ENCODE measurements at places on chromosomes 1 and 21. TPM values are rescaled to one million over a fixed set of nuclear protein-coding genes. Genes with fewer than 3 reads are reported as not detected.

SLAMF7 gene
- total RNA-seq: not detected

COL24A1 gene
- total RNA-seq: 0.03 TPM

TRIM46 gene
- total RNA-seq: 1.1 TPM

TMCO1 gene
- 296 TPM for total RNA-seq

S100A14 gene
- total RNA-seq: not detected

KRTAP8-1 gene
- total RNA-seq: not detected

TNNI3K gene
- not detected for total RNA-seq

IGFN1 gene
- total RNA-seq: not detected

- H3K27me3 ChIP-seq: no peaks in the 10 kb centered on the region
- H3K4me1 ChIP-seq: peaks cover 2% of the 10 kb centered on the region
- H3K36me3 ChIP-seq: no peaks in the 10 kb centered on the region
- DNase-seq: no peak
Measured at GRCh38 chr1:167899253-167899681, 14.7 kb downstream of the ADCY10 start.

DNA sequence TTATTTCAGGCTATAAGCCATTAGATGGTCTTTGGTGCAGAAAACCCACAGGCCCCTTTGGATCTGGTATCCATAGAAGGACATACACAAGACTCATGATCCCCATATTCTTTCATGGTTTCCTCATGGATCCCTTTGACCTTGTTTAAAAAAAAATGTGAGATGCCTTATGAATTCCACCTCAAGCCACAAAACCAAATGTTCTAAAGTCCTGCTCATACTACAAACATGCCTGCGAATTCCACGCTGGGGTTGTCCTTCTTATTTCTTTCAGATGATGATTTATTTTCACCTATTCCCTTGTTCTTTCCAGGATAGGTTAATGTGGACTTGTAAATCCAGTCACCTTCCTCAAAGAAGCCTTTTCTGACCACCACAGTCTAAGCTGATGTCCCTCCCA, 256.9 kb upstream of the DPYD start:
- no peaks in the 10 kb centered on the region for H3K27me3 ChIP-seq
- no peak overlapping the region for H3K27ac ChIP-seq
- no peak for DNase-seq
- no peak overlapping the region for H3K4me3 ChIP-seq
- no peaks in the 10 kb centered on the region for H3K4me1 ChIP-seq
- H3K36me3 ChIP-seq: no peaks in the 10 kb centered on the region

DNA sequence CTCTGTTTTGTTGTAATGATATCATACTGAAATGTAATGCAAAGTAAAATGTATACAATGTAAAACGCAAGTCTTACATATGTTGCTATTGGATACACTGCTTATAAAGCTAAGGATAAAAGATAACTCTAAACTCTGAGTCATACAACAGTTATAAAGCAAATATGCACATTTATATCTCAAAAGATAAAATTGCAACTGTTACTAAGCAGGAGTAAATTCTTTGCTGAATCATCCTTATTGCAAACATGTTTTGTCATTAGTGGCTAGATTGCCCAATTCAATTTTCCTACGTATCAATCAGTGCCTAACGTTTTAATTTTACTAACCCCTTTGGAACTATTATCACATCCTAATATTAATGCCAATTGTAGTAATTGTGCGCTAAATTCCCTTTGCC, 762.9 kb downstream of the LTN1 start:
- H3K4me1 ChIP-seq: no peaks in the 10 kb centered on the region
- H3K4me3 ChIP-seq: no peak overlapping the region
- DNase-seq: no peak
- H3K27ac ChIP-seq: no peak overlapping the region

- no peak overlapping the region for H3K27ac ChIP-seq
- peaks cover 8% of the 10 kb centered on the region for H3K4me1 ChIP-seq
- no peak for DNase-seq
- no peak overlapping the region for H3K4me3 ChIP-seq
- H3K36me3 ChIP-seq: no peaks in the 10 kb centered on the region
Measured at GRCh38 chr1:210223226-210223904, 9.2 kb upstream of the SERTAD4 start.

- H3K27me3 ChIP-seq: 0 out of 2 replicates have a peak, but pooled peaks cover 2% of the 10 kb centered on the region
- no peak overlapping the region for H3K27ac ChIP-seq
- H3K4me1 ChIP-seq: no peaks in the 10 kb centered on the region
- no peak for DNase-seq
- no peak overlapping the region for H3K4me3 ChIP-seq
- peaks cover 4% of the 10 kb centered on the region for H3K36me3 ChIP-seq
Measured at GRCh38 chr1:90948301-90948700, 73.5 kb downstream of the ZNF644 start.

GRCh38 chr1:96967311-96967710, 245.7 kb downstream of the PTBP2 start:
- no peak for DNase-seq
- H3K27ac ChIP-seq: no peak overlapping the region
- no peak overlapping the region for H3K4me3 ChIP-seq
- H3K27me3 ChIP-seq: no peaks in the 10 kb centered on the region

DNA sequence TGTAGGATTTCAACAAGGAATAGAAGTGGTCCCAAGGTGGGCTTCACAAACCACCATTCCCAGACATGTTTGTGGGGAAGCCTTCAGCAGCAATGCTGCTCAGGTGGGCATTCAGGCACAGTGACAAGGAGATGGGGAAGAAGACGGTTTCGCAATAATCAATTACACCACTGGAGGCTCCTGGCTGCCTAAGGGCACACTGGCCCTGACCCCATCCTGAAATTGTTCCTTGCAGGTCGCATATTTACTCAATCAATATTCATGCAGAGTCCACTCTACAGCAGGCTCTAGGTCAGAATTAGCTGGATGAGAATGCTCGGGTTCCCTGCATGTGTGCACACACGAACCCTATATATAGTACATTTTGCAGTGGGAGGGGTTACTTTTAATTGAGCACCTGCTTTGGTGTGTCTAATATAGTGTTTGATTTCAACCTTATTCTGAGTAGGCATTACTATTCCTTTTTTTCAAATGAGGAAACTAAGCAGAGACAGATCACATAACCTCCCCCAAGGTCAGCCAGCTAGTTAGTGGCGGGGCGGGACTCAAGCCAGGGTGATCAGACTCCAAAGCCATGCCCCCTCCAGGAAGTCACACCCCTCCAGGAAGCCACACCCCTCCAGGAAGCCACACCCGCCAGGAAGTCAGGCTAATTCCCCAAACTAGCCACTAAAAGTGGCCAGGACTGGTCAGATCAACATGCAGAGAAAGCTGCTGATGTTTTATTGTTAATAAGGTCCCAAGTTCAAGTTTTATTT, 106.5 kb downstream of the HLCS start:
- H3K27me3 ChIP-seq: no peaks in the 10 kb centered on the region
- no peaks in the 10 kb centered on the region for H3K36me3 ChIP-seq
- no peak overlapping the region for H3K4me3 ChIP-seq
- DNase-seq: peak; percentile 87
- H3K27ac ChIP-seq: peak overlapping the region; percentile 98

DNA sequence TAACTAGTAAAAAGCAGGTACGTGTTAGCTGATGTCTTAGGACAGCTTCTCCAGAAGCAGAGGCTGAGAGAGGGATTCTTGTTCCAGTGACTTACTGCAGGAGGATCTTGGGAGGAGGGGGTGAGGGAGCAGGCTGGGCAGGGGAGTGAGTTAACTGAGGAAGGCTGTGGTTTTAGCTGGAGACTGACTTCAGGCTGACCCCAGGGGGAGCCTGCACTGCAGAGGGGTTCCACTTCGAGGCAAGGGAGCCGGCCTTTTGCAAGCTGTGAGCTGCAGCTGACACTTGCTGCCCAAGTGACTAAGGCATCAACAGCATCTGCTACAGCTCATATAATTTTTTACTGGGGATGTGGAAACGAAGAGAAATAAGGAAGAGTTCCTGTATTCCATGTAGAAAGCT, 50.4 kb upstream of the SOD1 start:
- no peaks in the 10 kb centered on the region for H3K27me3 ChIP-seq
- no peak for DNase-seq
- H3K27ac ChIP-seq: no peak overlapping the region
- H3K4me1 ChIP-seq: no peaks in the 10 kb centered on the region

- no peak overlapping the region for H3K4me3 ChIP-seq
- H3K36me3 ChIP-seq: no peaks in the 10 kb centered on the region
- H3K27me3 ChIP-seq: no peaks in the 10 kb centered on the region
- H3K27ac ChIP-seq: no peak overlapping the region
Measured at GRCh38 chr1:172377565-172377964, 42.9 kb upstream of the C1orf105 start.

DNA sequence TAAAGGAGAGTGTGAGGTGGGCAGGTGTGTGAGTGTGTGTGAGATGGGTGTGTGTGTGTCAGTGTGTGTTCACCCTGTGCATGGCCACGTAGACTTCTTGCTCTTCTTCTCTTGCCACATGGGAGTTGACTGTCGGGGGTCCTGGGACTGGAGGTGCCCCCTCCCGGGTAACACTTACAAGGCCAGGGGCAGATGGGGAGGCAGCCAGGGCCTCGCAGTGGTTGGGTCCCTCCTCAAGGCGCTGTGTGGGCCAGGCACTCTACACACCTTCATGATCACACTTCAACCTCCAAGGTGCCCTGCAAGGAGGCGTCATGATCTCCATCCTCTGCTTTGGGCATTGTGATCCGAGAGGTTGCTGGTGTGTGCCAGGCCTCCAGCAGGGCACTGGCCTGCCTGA, 2.3 kb downstream of the PLA2G2F start:
- no peak overlapping the region for H3K27ac ChIP-seq
- H3K4me3 ChIP-seq: no peak overlapping the region
- no peaks in the 10 kb centered on the region for H3K4me1 ChIP-seq
- no peaks in the 10 kb centered on the region for H3K27me3 ChIP-seq
- H3K36me3 ChIP-seq: no peaks in the 10 kb centered on the region
- no peak for DNase-seq

- no peaks in the 10 kb centered on the region for H3K4me1 ChIP-seq
- H3K27me3 ChIP-seq: no peaks in the 10 kb centered on the region
- H3K27ac ChIP-seq: no peak overlapping the region
- H3K4me3 ChIP-seq: no peak overlapping the region
Measured at GRCh38 chr1:61253059-61253735, 170.8 kb downstream of the NFIA start.

- H3K4me1 ChIP-seq: peaks cover 44% of the 10 kb centered on the region
- H3K27ac ChIP-seq: peak overlapping the region; percentile 73
- no peak for DNase-seq
- H3K4me3 ChIP-seq: no peak overlapping the region
- no peaks in the 10 kb centered on the region for H3K27me3 ChIP-seq
Measured at GRCh38 chr1:172398193-172398592, 22.3 kb upstream of the C1orf105 start.

GRCh38 chr1:3577711-3578432, 33.4 kb downstream of the MEGF6 start:
- peaks cover 4% of the 10 kb centered on the region for H3K27me3 ChIP-seq
- no peaks in the 10 kb centered on the region for H3K36me3 ChIP-seq
- DNase-seq: no peak
- H3K4me1 ChIP-seq: no peaks in the 10 kb centered on the region
- no peak overlapping the region for H3K27ac ChIP-seq

- H3K36me3 ChIP-seq: no peaks in the 10 kb centered on the region
- peak overlapping the region; percentile 86 for H3K27ac ChIP-seq
- DNase-seq: peak; percentile 58
Measured at GRCh38 chr1:30524840-30525617, 198.4 kb downstream of the MATN1 start.

- no peak overlapping the region for H3K4me3 ChIP-seq
- H3K27me3 ChIP-seq: no peaks in the 10 kb centered on the region
- no peaks in the 10 kb centered on the region for H3K4me1 ChIP-seq
Measured at GRCh38 chr1:87898431-87898830, 569.8 kb downstream of the LMO4 start.

DNA sequence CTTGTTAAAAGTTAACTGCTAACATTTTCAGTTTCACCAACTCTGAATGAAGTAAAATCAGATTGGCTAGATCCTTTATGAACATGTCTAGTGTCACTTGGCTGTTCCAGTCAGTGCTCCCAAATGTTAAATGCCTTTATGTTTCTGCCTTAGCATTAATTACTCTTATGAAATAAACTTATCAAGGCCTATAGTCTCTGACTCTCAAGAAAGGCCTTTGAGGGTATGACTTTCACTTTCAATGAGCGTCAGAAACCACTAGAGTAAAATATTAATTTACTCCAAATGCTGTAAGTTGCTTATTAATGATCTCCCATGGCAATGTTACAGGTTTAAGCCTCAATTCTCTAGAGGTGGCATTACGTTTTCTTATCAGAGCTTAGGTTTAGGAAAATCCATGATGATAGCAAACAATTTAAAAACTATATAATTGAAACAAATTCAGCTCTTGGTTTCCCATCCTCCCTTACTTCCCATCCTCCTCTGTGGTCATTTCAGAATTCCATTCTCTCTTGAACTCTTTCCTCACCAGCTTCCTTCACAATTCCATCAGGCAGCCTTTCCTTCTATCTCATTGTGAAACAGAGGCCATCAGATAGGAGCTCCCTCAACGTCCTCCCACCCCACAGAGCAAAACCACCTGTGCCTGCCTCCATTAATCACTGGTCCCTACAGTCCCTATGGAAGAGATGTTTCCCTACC, 108.6 kb upstream of the COP1 start:
- no peak overlapping the region for H3K27ac ChIP-seq
- H3K4me1 ChIP-seq: no peaks in the 10 kb centered on the region
- H3K36me3 ChIP-seq: no peaks in the 10 kb centered on the region

GRCh38 chr1:82870332-82870731, 1069.6 kb downstream of the ADGRL2 start:
- H3K36me3 ChIP-seq: no peaks in the 10 kb centered on the region
- H3K4me1 ChIP-seq: no peaks in the 10 kb centered on the region
- H3K27me3 ChIP-seq: no peaks in the 10 kb centered on the region
- H3K4me3 ChIP-seq: no peak overlapping the region
- no peak for DNase-seq

DNA sequence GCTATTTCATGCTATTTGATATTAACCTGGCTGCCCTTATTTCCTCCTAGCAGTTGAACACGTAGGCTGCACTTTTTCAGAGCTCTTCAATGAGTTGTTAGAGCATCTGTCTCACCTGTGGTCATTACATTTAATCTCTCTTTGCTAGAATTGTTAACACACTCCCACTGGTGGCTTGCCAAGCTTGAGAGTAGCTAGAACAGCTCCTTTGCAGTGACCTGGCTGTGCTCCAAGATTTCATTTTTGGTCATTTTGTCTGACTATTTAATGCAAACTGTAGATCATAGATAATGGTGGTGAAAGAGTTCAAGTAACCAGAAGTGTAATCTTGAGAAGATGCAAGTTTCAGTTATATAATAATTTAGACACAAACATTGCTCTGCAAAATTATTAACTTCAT, 105.6 kb downstream of the LRRC7 start:
- no peak overlapping the region for H3K4me3 ChIP-seq
- H3K36me3 ChIP-seq: no peaks in the 10 kb centered on the region
- H3K27me3 ChIP-seq: no peaks in the 10 kb centered on the region
- H3K4me1 ChIP-seq: no peaks in the 10 kb centered on the region
- no peak for DNase-seq

GRCh38 chr21:15444118-15444960, 285.4 kb upstream of the USP25 start:
- no peak overlapping the region for H3K27ac ChIP-seq
- no peak overlapping the region for H3K4me3 ChIP-seq
- no peaks in the 10 kb centered on the region for H3K27me3 ChIP-seq
- H3K4me1 ChIP-seq: no peaks in the 10 kb centered on the region
- no peak for DNase-seq

DNA sequence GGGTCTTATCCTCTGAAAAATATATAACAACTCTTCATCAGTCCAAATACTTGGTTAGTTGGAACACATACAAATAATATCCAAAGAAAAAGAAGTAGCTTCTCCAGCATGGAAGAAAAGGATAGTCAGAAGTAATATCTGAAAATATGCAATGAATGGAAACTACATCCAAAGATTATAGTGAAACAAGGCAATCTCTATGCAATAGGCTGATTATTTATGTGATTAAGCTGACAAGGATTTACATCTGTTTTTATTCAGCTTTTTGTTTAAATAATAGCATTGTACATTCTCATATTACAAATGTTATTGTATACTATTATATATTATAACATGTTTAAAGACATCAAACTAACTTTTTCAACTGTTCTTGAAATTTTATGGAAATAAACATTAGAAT, 15.3 kb upstream of the TGFBR3 start:
- peaks cover 48% of the 10 kb centered on the region for H3K4me1 ChIP-seq
- no peak overlapping the region for H3K4me3 ChIP-seq
- DNase-seq: no peak
